ENCODE measurements at places on chromosomes 13 and 19.

- DNase-seq: no peak
These were observed 13.7 kb upstream of the GPR183 start for GRCh38 chr13:99320693-99321481.

DNA sequence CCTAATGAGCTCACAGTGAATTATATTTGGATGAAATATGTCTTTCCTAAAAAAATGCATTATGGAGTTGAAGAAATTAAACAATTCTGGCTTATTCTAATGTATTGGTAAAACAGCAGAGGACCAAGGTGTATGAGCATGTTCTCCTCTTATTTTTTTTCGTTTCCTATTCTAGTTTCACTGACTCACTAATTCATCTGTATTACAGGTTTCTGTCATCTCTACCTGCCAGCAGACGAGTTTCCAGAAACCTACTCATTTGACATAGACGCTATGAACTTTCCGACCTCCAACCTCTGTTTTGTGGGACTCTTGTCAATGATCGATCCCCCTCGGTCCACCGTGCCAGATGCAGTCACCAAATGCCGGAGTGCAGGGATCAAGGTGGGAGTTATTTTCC, 20.3 kb downstream of the ATP12A start:
- DNase-seq: no peak

- DNase-seq: no peak
These were observed 198.4 kb downstream of the ATP8A2 start for GRCh38 chr13:25570185-25570584.

DNA sequence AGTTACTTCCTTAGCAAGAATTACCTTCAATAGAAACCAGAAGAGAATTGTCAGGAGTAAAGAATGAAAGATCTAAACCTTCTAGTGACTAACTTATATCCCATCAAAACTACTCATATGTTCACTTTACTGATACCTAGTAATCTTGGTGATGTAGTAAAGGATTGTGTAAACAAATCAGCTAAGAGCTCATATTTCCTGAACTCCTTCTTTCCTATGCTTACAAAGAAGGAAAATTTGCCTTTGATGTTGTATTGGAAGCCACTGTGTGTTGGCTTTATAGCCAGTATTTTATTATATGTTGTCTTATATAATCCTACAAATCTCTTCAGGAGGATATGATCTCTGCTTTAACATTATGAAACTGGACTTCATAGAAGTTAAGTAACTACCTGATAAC, 671.0 kb downstream of the PCDH9 start:
- no peak for DNase-seq

DNA sequence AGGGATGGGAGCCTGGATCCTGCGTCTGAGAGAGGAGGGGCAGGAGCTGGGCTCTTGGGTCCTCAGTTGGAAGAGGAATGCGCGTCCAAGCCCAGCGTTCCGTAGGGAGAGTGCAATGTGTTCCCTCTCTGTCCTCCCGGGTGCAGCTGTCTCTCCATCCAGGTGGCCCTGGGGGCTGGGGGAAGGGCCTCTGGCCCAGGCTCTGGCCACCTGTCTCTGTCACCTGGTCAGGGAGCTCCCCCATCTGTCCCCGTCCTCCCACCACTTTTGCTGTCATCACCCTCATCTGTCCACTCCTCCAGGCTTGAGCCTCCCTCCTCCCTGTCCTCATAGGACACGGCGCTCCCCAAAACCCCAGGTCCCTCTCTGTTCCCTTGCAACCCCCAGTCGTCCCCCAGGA, 3.7 kb upstream of the SBK2 start:
- peak; percentile 78 for DNase-seq

DNA sequence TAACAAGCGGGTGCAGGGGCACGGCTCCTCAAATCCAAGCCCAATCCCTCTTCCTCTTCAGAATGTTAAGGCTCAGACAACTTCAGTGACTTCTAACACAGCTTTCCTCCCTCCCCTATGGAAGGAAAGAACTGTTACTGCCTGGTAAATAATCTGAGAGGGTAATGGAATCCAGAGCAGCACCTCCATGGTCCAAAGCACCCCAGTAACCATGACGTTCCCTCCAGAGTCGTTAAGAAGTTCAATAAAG, 969 bp downstream of the AKT2 start:
- no peak for DNase-seq

DNA sequence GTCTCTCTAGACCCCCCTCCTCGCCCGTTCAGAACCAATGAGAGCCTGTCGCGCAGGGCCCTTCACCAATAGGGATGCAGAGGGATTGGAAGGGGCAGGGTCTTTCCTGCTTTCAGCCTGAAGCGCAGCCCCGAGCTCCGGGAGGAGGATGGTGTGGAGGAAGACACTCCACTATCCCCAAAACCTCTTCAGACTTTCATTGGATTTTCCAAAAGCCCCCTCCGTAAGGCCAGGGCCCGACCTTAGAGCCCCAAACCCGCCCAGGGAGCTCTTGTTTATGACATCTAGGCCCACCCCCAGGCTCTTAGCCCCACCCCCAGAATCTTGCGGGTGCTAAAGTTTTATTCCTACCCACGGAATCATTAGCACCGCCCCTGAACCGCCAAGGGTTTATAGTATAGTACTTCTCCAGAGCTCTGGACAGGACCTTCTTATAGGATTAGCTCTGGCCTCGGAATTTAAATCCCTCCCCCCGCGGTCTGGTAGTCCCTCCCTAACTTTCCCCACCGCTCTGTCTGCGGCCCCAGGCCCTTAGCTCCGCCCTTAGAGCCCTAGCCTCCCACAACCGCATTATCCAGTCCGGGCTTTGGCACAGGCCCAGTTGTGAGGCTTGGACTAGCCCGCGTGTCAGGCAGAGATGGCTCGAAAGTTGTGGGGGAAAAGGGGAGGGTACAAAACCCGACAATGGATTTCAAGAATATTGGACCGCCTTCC, 6.6 kb upstream of the EML2 start:
- peak; percentile 98 for DNase-seq

- DNase-seq: peak; percentile 82
These were observed 38.6 kb upstream of the SEMA6B start for GRCh38 chr19:4597975-4598671.

DNA sequence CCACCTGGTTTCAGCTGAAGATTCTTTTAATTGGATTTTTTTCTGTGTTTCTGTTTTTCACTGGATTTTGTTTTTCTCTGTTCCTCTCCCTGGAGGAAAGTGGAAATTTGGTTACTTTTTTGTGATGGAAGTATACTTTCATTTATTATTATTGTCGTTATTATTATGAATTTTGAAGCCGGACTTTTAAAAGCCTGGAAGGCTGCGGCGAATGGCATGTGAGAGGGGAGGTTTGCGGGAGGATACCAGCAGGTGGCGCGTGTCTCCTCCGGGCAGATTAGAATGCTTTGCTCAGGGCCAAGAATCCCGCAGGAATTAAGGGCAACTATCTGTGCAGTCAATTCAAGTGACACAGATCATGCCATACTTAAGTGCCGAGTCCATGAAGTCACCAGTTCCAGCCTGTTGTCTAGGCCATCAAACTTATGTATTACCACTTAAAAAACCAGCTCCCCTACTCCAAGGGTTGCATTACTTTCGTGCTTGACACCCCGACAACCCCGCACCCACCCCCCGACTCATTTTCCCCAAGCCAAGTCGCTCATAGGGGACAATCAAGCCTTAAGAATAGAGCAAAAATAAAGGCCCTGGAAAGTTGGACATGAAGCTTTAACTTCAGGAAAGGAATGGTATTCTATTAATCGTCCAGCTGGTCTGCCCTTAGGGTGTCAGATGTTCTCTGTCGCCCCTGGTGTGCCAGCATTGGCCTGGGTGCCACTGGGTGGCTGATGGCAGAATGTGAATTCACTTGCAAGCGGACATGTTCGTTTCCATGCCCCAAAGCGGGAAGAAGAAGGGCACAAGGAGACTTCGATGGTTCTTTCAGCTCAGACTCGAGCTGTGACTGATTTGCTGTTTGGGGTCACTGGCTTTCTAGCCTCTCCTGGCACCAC, 1.3 kb upstream of the LRCH1 start:
- DNase-seq: peak; percentile 89

GRCh38 chr19:43316591-43317319, 36.7 kb upstream of the CD177 start:
- DNase-seq: peak; percentile 88

DNA sequence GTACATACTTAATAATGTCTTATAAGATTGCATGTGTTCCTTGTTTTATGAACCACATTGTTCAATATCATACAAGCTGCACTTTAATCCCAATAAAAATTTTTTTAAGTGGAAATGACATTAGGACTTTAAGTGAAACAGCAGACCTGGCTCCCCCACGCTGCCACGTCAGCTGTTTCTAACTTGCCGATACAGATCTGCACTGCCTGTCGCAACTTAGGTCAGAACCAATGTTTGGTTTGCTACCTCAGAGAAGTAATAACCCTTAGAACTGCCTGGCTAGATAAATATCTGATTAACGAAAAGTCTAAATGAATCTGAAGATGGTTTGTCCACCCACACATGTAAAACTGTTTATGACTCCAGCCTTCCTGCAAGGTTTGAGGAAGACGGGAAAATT, 327.5 kb upstream of the DACH1 start:
- DNase-seq: no peak

DNA sequence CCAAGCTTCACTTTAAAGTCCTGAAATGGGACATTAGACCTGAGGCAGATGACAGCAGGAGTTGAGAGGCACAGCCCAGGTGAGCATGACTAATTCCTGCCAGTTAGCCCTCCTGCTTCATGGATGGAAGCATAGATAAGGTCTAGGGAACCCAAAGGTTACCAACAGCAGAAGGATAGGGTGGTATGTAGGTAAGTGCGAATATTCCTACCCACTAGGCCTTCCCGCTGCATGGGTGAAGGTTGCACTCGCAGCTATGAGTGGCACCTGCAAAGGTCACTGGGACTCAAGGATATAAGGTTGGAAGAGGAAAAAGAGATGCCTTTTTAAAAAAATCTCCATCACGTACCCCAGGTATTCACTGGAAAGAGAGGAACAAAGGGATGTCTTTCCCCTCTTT, 12.2 kb upstream of the MLLT1 start:
- DNase-seq: no peak

DNA sequence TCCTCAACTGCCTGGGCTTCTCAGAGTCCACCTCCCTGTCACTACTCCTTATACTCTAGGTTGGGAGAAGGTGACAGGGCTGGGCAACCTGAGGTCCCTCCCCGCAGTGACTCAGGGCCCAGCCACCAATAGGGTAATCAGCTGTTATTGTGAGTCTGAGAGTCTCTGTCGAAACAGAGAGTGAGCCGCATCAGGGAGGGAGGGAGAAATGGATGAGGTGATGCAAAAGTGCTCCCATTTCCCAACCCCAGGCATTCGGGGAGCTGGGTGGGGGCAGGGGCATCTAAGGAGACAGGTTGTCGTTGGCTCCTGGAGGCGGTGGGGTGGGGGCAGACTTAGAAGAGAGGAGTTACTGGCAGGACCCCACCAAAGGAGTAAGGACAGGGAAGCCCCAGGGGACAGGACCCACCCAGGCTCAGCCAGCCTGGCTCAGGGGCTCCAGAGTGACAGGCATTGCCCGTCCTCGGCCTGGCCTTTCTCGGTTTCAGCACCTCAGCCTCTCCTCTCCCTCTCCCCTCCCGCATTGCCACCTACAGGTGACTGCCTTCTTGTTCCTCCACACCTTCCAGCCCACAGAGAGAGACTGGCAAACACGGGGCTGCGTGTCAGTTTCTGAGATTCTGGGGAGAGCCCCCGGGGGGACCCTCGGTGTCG, at the start of gene DMKN:
Gene DMKN (minus strand): TSS at position 22 of the 654 bp plus-strand sequence. CDS start 174 bp downstream, outside the sequence.
- DNase-seq: no peak

- no peak for DNase-seq
These were observed 18.6 kb downstream of the NALCN start for GRCh38 chr13:101397742-101398141.

- no peak for DNase-seq
These were observed 43.1 kb downstream of the NFIC start for GRCh38 chr19:3409346-3410064.

DNA sequence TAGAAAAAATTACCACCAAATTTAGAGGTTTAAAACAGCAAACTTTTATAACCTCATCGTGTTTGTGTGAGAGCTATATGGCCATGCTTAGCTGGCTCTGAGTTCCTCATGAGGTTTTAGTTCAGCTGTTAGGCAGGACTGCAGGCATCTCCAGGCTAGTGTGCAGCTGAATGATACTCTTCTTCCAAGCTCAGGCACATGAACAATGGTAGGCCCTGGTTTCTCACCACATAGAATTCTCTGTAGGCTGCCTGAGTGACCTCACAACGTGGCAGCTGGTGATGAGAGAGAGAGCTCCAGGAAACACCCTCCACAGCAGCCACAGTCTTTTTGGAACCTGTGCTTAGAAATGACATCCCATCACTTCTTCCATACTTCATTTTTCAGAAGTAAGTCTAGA, 540.6 kb upstream of the MIR17HG start:
- no peak for DNase-seq

- DNase-seq: no peak
These were observed 21.4 kb downstream of the PPP2R1A start for GRCh38 chr19:52211203-52211602.

DNA sequence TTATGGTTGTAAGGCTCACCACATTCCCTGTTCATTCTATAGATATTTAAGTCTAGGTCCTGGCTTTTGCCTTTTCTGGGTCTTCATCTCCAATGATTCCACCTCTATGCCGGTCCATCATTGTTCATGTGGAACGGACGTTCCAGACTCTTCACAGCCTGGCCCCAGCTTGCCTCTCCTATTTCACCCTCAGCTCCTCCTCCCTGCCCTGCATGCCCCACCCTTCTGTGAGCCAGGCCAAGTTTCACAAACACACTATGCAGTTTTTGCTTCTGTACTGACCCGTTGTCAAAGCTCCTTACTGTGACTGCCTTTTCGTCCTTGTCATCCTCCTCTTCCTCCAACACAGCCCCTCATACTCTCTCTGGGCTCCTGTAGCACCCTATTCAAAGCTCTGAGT, 31.3 kb downstream of the TEX26 start:
- no peak for DNase-seq

- no peak for DNase-seq
These were observed 3.1 kb upstream of the BCL3 start for GRCh38 chr19:44745341-44745831.

DNA sequence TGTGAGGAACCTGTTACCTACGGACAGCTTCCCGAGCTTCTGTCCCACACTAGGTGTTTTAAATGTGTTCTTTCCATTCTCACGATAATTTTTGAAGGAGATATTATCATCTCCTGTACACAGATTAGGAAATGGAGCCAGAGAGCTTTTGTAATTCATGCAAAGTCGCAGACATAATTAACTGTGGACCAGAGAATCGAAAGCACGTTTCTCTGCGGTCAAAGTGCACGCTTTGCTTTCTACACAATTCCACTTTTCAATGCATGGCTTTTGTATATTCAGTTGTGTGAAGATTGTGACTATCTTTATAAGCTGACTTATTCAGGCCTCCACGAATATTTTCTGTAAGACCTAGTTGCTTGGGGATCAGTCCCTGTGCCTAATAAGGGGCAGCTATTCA, 81.7 kb upstream of the SLC10A2 start:
- no peak for DNase-seq
